ENCODE measurements at places on chromosomes 2 and 18.

- no peak for DNase-seq
Measured at GRCh38 chr2:201223089-201224073, 37.0 kb upstream of the CASP8 start.

DNA sequence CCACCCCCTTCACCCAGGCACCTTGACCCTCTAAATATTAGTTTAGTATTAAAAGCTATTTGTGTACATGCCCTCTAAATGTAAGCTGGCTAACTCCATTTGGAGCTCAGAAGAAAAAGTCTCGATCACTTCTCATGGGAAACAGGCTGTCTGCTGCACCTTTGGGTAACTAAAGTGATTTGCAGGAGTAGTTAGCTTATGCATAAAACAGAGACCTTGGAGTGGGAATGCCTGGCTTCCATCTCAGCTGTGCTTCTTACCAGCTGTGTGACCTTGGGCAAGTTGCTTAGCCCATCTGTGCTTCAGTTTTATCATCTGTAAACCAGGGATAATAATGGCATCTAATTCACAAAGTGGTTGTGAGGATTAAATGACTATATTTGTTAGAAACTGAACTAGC lies 29.9 kb downstream of the IGFBP2 start:
- DNase-seq: no peak

- DNase-seq: no peak
Measured at GRCh38 chr2:156112323-156112722, 220.2 kb downstream of the NR4A2 start.

GRCh38 chr2:191321861-191322662 lies 76.9 kb downstream of the MYO1B start:
- no peak for DNase-seq

DNA sequence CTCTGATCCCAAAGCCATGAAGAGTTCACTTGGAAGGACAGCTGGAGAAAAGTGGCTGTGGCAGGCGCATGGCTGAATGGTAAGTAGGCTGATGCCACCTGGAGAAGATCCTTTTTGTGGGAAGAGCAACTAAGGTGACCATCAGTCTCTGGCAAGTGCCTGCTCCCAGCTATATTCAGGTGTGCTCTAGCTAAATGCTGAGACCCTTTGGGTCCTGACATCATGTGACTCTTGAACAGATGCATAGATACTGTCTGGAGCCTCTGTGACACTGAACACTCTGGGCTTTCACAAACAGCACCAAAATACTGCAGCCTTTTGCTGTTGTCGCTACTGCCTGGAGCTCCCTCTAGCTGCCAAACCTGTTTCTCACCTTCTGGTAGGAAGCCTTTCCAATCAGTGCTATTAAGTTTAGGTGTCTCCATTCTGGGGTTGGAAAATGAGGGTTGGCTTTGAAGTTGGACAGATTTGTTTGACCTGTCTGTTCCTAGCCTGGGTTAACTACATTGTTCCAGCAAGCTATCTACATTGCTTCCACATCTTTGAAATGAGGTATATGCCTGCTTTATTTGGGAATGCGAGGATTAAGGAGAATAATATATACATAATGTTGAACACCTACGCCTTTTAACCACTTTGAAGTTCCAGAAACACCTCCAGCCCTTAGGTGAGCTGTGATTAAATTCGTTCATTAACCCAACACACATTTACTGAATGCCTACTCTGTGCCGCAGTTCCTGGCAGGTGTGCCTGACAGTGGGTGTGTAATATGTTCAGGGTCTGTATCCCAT lies 3.1 kb downstream of the EGR4 start:
- DNase-seq: no peak

DNA sequence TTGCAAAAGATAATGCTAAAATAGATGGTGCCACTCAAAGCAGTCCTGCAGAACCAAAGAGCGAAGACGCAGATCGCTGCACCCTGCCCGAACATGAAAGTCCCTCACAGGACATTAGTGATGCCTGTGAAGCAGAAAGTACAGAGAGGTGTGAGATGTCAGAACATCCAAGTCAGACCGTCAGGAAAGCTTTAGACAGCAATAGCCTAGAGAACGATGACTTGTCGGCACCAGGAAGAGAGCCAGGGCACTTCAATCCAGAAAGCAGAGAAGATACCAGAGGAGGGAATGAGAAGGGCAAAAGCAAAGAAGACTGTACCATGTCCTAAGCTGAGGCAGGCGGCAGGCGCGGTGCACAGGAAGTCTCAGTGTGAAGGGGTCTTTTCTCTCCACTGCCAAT lies 34.8 kb upstream of the RBM44 start:
- DNase-seq: no peak

DNA sequence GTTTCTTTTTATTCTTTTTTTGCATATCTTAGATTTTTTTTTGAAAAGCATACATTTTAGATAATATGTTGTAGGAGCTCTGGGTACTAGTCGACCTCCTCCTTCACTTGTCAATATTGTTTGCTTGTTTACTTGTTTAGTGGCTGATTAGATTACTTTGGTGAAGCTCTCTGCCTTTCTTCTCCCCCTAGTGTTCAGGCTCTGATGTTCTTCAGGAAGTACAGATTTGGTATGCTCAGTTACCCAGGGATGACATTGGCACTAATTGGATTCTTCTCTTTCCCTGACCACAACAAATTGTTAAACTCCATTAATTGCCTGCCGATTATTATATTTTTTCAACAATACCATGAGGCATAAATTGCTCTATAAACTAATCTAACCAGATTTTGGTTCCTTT lies 491.2 kb downstream of the SUCLG1 start:
- no peak for DNase-seq

GRCh38 chr2:160555420-160556071 lies 61.9 kb upstream of the RBMS1 start:
- DNase-seq: no peak

GRCh38 chr2:238563551-238563950 lies 136.8 kb downstream of the ASB1 start:
- no peak for DNase-seq

DNA sequence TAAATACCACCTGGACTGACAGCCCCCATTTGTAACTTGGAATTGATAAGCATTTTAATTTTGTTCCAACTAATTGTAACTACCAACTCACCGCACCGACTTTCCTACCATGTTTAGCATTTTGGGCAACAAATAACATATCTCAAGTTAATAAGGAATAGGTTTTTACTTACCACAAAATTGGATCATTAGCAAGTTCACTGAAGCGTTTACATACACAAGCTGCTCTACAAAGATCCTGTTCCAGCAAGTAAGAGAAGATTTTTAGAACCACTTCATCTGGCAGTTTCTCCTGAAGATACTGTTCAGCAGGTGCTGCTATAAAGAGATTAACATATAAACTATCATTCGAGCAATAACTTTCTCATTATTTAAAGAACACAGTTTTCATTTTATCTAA lies 55.7 kb downstream of the MSH6 start:
- no peak for DNase-seq

GRCh38 chr2:231924889-231925275 lies 1.3 kb downstream of the NPPC start:
- DNase-seq: no peak

DNA sequence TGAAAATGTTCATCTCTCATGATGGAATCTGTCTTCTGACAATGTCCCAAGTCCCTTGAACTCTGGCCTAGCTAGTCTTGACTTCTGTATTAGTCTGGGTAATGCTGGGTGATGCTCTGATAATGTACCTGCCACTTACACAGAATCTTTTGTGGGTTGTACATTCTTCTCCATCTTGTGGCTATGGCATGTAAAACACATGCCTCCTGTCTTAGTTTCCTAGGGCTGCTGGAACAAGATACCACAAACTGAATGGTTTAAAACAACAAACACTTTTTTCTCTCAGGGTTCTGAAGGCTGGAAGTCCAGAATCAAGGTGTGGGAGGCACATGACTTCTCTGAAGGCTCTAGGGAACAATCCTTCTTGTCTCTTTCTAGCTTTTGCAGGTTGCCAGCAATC lies 57.1 kb downstream of the RAPGEF4 start:
- no peak for DNase-seq

GRCh38 chr2:232315923-232316299 lies 62.6 kb upstream of the ALPP start:
- no peak for DNase-seq

- DNase-seq: no peak
Measured at GRCh38 chr2:152497481-152498052, 162.6 kb downstream of the FMNL2 start.

DNA sequence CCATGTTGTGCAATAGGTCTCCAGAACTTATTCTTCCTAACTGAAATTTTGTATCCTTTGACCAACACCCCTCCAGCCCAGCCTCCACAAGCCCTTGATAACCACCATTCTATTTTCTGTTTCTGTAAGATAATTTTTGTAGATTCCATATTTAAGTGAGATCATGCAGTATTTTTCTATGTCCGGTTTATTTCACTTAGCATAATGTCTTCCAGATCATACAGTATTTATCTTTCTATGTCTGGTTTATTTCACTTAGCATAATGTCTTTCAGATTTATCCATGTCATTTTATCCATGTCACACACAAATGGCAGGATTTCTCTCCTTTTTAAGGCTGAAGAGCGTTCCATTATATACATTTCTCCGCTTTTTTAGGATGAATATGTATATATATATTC lies 24.4 kb upstream of the ONECUT2 start:
- DNase-seq: no peak

GRCh38 chr2:144254342-144255235 lies 265.3 kb downstream of the ZEB2 start:
- DNase-seq: no peak

- no peak for DNase-seq
Measured at GRCh38 chr2:226023383-226023782, 623.9 kb downstream of the NYAP2 start.

DNA sequence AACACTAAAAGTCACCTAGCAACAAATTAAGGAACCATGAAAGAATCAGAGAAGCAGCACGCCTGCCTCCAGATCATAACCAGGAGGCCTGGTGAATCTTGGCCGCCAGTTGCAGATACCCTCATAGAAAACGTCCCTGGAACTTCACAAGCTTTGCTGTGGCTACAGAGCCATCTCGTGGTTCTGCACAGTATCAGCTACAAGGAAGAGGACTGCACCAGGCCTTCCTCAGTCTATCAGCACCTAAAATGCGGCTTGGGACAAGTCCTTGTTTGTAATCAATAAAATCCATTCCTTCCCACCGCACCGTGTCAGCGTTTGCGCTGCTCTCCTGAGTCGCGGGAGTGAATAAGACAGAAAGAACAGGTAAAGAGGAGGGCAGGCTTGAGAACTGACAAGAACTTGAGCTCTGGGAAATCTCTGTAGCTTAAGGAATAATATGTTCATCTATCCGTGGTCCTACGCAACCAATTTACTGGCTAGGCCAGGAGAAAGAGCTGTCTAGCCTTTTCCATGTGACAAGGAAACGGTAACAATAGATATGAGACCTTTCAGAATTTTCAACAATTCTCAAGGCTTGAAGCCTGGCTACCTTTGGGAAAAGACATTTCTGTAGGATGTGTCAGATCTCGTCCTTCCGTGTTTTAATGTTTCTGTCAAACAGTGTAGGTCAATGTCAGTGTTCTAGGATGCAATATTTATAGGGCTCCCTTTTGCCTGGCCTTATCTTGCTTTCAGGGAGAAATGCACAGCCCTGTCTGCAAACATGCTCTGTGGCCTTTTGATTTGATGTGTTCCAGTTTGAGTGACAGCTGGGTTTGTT lies 128.5 kb upstream of the RAB12 start:
- DNase-seq: no peak

- no peak for DNase-seq
Measured at GRCh38 chr2:23655934-23656596, 270.9 kb downstream of the ATAD2B start.

DNA sequence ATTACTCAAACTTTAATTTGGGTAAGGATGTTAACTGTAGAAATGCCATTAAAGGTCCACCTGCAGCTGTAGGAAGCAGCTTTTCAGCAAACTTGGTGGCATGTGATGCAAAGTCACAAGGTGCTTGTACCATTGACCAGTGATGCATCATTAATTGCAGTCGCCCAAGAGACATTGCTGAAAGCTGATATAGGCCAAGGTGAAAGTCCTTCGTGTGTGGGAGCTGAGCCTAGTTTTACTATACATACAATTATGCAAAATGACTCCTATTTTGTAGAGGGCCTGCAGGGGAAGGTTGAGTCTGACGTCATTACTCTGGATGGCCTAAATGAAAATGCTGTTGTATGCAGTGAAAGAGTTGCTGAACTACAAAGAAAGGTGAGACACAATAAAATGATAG lies 40.5 kb downstream of the ALMS1 start:
- DNase-seq: no peak

DNA sequence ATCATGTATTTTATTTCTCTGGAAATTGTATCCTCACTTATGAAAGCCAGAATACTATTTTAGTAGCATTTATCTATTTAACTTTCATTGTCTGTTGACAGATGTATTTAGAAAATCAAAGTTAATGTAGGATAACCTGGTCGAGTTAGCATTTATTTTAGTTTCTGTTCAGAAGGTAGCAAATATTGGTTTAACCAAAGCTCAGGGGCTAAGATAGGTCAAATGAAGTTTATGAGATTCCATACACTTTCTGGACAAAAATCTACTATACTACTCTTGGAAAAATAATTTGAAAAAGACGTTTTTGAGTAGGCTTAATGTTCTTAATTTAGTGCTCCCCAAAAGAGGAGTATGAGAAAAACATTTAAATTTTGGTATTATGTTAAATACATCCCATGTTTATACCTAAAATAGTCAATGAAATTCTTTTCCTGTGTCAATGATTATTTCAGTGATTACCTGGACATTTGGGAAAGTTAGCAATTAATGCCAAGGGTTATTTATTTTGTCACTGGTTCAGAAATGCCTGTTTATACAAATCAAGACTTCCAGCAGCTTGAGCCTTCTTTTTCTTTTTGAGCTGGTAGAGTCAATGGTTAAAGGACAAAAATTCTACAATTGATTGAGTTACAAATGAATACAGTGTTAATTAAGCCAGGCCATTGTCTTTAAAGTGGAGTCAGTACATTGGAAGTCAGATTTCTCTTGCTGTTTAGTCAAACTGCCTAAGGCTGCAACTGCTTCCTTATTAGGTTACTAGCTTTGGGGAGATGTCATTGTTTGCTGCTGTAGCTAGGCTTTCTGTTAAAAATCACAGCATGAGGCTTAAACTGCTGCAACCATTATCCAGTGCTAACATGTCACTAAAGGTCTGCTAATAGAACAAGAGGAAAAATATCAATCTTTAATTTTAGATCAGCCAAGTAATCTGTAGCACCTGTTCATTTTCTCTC lies 182.3 kb downstream of the CAMKMT start:
- no peak for DNase-seq

GRCh38 chr2:206693399-206694137 lies 24.6 kb downstream of the DYTN start:
- no peak for DNase-seq

- no peak for DNase-seq
Measured at GRCh38 chr2:217325251-217325650, 465.4 kb upstream of the TNP1 start.

Data from T-helper 22 cell (primary cell).